Activated T-helper 2 cell treated with anti-CD3 and anti-CD28 coated beads, Interferon-gamma antibody, Interleukin-2, Interleukin-4, amounts not matched to agents 10 μg/mL and 5 μg/mL and 100 μg/mL, durations not matched to agents 14 hours and 24 hours and 36 hours (primary cell): ENCODE measurements at places on chromosomes 3 and 15. TPM values are rescaled to one million over a fixed set of nuclear protein-coding genes. Genes with fewer than 3 reads are reported as not detected.

GRCh38 chr3:169203631-169204550 is 459.6 kb downstream of the MECOM start:
- H3K27me3 ChIP-seq = no peaks in the 10 kb centered on the region
- DNase-seq = no peak
- no peaks in the 10 kb centered on the region for H3K4me1 ChIP-seq
- no peak overlapping the region for H3K4me3 ChIP-seq
- no peak overlapping the region for H3K27ac ChIP-seq

FYCO1 gene
- total RNA-seq = 19.6 and 20.2 TPM in 2 replicates

DNA sequence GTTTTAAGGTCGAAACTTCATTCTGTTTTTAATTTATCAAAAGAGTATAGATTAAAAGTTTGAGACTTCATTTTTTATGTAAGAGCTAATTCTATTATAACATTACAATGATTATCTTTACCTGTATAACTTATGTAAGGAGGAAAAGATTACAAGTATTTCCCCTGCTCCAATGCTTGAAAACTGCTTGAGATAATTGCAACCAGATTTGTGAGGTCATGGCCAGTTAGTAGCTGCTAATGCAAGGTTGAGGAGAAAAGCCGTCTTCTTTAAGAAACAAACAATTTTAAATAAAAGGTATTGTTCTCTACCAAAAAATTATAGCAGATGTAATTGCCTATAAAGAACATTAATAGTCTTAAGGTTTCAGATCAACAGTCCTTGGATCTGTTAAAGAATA is 208.3 kb upstream of the UBE2E2 start:
- no peak overlapping the region for H3K4me3 ChIP-seq
- H3K36me3 ChIP-seq = no peaks in the 10 kb centered on the region
- H3K4me1 ChIP-seq = no peaks in the 10 kb centered on the region
- H3K27me3 ChIP-seq = no peaks in the 10 kb centered on the region
- DNase-seq = no peak

GRCh38 chr15:51641490-51642130 is 19.0 kb upstream of the DMXL2 start:
- no peak for DNase-seq
- H3K36me3 ChIP-seq = no peaks in the 10 kb centered on the region
- H3K4me3 ChIP-seq = no peak overlapping the region

- H3K27me3 ChIP-seq = no peaks in the 10 kb centered on the region
- no peak for DNase-seq
- no peaks in the 10 kb centered on the region for H3K4me1 ChIP-seq
These were observed 926.6 kb downstream of the EPHA3 start for GRCh38 chr3:90034038-90034437.
